Amniotic epithelial cell (primary cell): ENCODE measurements at places on chromosomes 6 and 20.

DNA sequence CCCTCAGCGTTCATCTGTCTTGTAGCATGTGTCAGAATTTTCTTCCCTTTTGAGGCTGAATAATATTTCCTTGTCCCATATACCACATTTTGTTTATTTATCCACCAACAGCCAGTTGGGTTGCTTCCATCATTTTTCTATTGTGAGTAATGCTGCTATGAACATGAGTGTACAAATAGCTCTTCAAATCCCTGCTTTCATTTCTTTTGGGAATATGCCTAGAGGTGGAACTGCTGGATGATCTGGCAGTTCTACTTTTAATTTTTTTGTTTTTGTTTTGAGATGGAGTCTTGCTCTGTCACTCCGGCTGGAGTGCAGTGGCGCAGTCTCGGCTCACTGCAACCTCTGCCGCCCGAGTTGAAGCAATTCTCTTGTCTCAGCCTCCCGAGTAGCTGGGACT lies 64.7 kb downstream of the SASH1 start:
- DNase-seq: peak; percentile 91

GRCh38 chr20:23267909-23268308 lies 82.7 kb upstream of the NXT1 start:
- DNase-seq: no peak

GRCh38 chr6:129748901-129749748 lies 39.1 kb upstream of the ARHGAP18 start:
- peak; percentile 73 for DNase-seq

GRCh38 chr20:50788045-50788991 lies 6.5 kb upstream of the BCAS4 start:
- peak; percentile 83 for DNase-seq

DNA sequence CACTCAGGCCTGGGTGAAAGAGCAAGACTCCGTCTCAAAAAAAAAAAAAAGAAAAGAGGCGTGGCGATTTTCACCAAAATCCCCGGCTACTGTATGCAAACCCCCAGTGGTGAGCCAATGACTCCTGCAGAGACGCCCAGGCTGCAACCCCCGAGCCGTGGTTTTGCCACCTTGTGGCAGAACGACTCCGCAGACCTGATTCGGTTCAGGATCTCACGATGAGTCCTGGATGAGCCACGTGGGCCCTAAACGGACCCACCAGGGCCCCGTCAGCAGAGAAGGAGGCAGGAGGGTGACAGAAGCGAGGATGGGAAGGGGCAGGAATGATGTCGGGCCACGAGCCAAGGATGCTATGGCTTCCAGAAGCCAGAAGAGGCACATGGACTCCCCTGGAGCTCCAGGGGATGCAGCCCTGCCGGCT lies 42.5 kb downstream of the SLC2A4RG start:
- no peak for DNase-seq

GRCh38 chr6:53529324-53530036 lies 15.4 kb downstream of the GCLC start:
- DNase-seq: no peak

GRCh38 chr20:8602389-8603116 lies 466.3 kb upstream of the PLCB4 start:
- DNase-seq: no peak

DNA sequence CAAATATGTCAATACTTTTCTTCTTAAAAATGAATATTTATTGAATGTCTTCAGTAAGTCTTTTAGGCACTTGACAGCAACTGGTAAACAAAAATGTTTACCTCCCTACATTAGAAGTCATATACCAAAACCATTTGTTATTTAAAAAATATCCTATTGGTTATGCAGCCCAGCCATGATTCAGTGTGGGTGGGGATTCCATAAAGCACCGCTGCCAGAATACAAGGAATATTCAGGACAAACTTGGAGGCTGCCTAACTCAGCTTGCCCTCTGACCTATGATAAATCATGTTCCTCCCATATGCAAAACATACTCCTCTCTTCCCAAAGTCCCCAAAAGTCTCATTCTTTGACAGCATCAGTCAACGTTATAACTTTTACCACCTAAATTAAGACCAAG lies 486.8 kb upstream of the IRAK1BP1 start:
- no peak for DNase-seq

GRCh38 chr20:43563991-43564390 lies 5.2 kb downstream of the SGK2 start:
- no peak for DNase-seq

GRCh38 chr6:29925727-29926412 lies 16.5 kb upstream of the HLA-A start:
- DNase-seq: no peak

DNA sequence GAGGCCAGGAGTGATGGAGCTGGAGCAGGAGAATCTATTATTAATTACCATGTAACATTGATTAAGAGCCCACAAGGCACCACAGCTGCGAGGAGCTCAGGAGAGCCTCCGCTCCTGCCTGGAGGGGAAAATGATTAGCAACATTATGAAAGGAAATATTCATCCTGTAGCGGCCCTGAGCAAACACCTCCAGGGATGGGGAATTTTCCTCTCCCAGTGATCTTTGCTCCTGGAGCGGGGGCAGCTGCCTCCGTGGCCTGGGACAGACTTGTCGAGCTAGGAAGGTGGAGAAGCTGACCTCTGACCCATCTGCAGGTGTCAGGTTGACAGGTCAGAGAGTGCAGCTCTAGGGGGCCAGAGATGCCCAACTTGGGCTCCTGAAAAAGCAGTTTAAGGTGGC lies 40.1 kb upstream of the SIRPA start:
- no peak for DNase-seq

- no peak for DNase-seq
Measured at GRCh38 chr6:117951783-117952182, 44.7 kb downstream of the SLC35F1 start.

- no peak for DNase-seq
Measured at GRCh38 chr6:139030228-139030963, 1.9 kb downstream of the ABRACL start.

DNA sequence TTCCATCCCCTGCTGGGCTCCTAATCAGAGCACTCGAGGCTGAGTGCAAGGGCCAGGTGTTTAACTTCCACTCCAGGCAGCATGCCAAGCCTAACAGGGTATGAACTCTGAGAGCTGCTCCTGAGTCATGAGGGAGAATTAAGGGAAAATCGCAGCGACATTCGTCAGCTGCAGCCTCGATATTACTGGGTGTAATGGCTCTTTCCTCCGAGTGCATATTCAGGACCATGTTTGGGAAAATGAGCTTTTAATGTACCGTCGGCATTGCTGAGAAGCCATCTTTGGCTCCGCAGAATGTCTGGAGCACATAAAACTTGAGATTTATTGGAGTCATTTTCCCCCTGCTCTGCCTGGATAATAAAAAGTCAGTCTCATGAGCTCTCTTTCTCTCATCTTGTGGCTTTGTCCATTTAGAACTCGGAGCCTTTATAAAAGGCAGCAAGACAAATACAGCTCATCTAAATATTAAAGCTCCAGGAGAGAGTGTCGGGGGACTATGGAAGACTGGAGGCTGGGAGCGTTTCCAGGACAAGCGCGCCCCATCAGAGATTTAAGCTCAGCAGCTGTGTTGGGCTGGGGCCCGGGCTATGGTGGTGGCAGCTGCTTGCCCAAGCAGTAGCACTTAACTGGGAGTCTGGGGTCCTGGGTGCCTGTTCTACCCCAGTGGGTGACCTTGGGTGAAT lies 103.7 kb downstream of the TOX2 start:
- DNase-seq: peak; percentile 75

DNA sequence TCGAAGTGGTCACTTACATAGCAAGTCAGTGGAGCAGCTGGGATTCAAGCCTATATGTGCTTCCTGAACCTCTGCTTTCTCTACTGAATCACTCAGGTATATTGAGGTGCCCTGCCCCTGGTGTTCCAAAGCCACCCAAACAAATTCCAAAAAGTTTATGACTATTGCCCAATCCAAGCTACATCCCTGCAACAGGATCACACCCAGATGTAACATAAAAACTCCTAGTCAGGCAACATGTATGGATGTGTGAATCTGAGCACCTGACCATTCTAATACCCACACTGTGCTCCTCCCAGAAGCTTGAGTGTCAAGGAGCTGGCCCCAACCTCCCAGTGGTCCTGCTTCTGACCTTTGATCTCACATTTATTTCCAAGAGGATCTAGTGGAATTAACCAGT lies 39.5 kb upstream of the SIRPA start:
- no peak for DNase-seq

DNA sequence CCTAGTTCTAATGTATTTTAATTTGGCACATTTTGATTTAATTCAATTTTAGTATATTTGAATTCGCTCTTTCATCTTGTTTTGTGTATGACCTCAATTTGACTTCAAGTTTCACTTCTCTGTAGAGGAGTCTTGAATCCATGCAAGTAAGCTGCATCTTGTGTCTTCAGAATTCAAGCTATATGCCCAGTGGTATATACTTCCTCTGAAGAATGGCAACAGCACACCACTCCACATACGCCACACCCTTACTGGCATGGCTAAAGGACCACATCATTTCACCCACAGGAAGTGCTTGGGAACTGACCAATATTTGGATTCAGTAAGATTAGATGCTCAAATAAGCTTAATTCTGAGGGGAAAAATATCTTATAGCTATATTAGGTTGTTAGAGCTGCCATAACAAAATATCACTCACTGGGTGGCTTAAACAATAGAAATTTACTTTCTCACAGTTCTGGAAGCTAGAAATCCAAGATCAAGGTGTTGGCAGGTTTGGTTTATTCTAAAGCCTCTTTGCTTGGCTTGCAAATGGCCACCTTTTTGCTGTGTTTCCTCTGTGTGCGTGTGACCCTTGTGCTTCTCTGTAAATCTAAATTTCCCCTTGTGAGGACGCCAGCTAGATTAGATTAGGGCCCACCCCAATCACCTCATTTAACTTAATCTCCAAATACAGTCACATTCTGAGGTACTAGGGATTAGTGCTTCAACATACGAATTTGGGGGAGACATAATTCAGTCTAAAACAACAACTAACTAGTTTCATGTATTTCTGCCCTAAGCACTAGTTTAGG lies 2.8 kb upstream of the ASF1A start:
- DNase-seq: no peak

DNA sequence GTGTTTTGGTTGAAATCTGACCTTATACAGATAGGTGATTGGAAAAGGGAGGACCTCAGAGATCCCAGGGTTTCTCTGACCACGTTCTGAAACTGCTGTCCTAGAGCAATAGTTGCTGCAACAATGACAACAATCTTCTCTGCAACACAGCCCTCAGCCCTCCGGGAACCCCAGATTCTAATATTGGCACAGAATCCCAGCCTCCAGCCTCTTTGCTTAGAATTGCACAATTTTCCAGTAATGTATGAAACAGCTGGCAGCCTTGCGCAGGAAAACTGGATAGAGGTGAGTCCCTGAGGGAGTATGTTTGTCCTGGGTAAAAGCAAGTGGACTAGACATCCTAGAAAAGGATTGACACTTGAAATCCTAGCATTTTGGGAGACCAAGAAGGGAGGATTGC lies 30.4 kb upstream of the PNRC1 start:
- peak; percentile 78 for DNase-seq

DNA sequence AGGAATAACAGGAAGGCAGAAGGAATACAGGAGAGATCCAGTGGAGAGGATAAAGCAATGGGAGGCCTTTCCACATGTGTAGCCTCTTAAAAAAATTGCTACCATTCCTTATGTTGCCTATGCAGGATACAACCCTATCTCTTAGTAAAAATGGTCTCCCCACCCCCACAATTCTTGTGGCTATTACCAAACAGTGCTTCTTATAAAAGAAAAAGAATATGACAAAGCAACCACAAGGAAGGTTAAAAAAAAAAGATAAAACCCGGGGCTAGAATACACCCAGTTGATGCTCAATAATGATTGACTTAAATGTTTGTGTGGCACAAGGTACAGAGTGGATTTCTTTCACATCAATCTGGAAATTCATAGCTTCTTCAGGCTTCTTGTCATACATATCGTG lies 250.9 kb downstream of the HIVEP2 start:
- DNase-seq: peak; percentile 51

GRCh38 chr6:13439644-13440043 lies 47.8 kb downstream of the GFOD1 start:
- DNase-seq: peak; percentile 52

DNA sequence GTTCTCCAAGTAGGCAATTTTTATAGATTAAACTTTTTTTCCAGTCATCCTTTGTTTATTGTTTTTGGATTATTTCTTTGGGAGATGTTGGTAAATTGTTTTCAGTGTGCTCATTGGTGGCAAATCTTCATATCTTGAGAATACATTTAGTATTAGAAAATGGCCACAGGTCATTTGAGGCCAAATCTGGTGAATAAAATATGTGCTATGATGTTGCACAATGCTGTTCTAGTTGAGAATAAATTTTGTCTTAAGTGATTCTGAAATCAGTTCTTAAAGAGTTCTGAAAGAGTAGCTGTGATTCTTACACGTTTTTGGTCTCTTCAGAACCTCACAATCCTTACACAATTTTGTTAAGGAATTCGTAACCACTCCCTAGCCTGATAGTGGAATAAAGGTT lies 20.1 kb downstream of the CDKAL1 start:
- peak; percentile 66 for DNase-seq

DNA sequence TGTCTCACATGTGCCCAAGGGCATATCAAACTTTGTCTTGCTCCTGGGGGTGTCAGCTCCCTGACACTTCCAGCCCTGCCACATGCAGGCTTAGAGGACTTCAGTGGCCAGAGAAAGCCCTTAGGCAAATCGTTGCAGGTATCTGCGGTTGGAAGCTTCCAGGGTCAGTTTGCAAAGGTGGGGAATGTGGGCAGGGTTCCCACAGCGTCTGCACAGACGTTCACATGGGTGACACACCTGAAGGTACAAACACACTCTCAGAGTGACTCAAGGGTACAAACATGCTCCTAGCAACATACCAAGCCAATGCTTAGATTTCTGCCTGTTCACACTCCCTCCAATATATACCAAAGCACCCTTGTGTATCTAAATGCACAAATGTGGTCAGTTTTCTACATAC lies 30.0 kb downstream of the VSTM2L start:
- no peak for DNase-seq

GRCh38 chr6:62039605-62040004 lies 246.4 kb downstream of the KHDRBS2 start:
- DNase-seq: no peak

GRCh38 chr6:90493332-90493731 lies 93.5 kb downstream of the MAP3K7 start:
- peak; percentile 68 for DNase-seq

DNA sequence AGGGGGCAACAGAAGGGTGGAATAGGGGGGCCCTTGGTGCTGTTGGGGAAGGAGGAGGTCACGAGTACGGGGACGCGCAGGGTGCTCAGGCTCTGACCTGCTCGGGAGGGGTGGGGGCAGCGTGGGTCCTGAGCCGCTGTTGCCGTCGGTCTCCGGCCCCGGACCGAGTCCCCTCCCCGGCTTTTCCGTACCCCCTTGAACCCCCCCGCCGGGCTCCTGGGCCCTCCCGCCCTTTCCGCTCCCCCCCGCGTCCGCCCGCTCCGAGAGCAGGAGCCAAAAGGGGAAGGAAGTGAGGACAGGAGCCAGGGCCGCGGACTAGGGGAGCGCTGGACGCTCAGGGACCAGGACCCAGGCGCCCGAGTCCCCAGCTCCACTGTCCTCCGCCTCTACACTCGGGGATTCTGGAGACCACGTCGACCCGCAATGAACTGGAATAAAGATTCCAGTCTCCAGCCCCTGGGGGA lies at the start of gene RGL2:
RGL2 (minus strand) TSS at position 170 of the 464 bp plus-strand sequence. CDS start 332 bp downstream, outside the sequence.
- DNase-seq: peak; percentile 48

GRCh38 chr6:18166312-18167036 lies 11.3 kb downstream of the KDM1B start:
- no peak for DNase-seq
